Bronchial smooth muscle cell (primary cell): ENCODE measurements at places on chromosomes 3 and 15. TPM values are rescaled to one million over a fixed set of nuclear protein-coding genes. Genes with fewer than 3 reads are reported as not detected.

TTLL13 gene
- total RNA-seq: 0.09 and 0.16 TPM in 2 replicates

BCL6 gene
- total RNA-seq: 10.6 and 15.9 TPM in 2 replicates

LRRC15 gene
- total RNA-seq: 0.26 and 2.7 TPM in 2 replicates

RBM15B gene
- 24.3 and 28.3 TPM in 2 replicates for total RNA-seq

FGF12 gene
- under 0.01 TPM in 1 of 2 replicates, not detected in the other for total RNA-seq

PRTG gene
- 0.47 and 1.2 TPM in 2 replicates for total RNA-seq

PPARG gene
- 22.4 and 25.3 TPM in 2 replicates for total RNA-seq

DZIP1L gene
- 17.5 and 22.2 TPM in 2 replicates for total RNA-seq

FES gene
- 30.7 and 52.2 TPM in 2 replicates for total RNA-seq

CCR8 gene
- not detected in 2 replicates for total RNA-seq

CCDC39 gene
- total RNA-seq: under 0.01 and 0.52 TPM in 2 replicates

DUOXA2 gene
- not detected in 2 replicates for total RNA-seq

MON1A gene
- total RNA-seq: 8.4 and 11.2 TPM in 2 replicates

TGM5 gene
- not detected in 2 replicates for total RNA-seq

LCTL gene
- total RNA-seq: 1.0 and 6.0 TPM in 2 replicates

CISH gene
- total RNA-seq: 0.77 and 0.95 TPM in 2 replicates

ERICH6 gene
- total RNA-seq: under 0.01 and 0.17 TPM in 2 replicates

PAK2 gene
- total RNA-seq: 23.5 and 43.5 TPM in 2 replicates

PLA2G4D gene
- total RNA-seq: not detected in 2 replicates

FAM81A gene
- total RNA-seq: under 0.01 and 0.60 TPM in 2 replicates

STXBP5L gene
- not detected in 2 replicates for total RNA-seq

SEMA7A gene
- 5.8 and 9.6 TPM in 2 replicates for total RNA-seq

NANOGP8 gene
- not detected in 2 replicates for total RNA-seq

LRTM1 gene
- not detected in 2 replicates for total RNA-seq

AQP9 gene
- total RNA-seq: not detected in 2 replicates

BTLA gene
- total RNA-seq: 0.16 TPM in 1 of 2 replicates, not detected in the other

NPAP1 gene
- total RNA-seq: under 0.01 TPM in 1 of 2 replicates, not detected in the other

GOLGA8H gene
- 0.16 and 0.17 TPM in 2 replicates for total RNA-seq

EXOSC7 gene
- total RNA-seq: 60.8 and 62.1 TPM in 2 replicates
